Breast epithelium (tissue), 4 donors: ENCODE measurements at places on chromosomes 1 and 21. TPM values are rescaled to one million over a fixed set of nuclear protein-coding genes. Genes with fewer than 3 reads are reported as not detected.
A peak's percentile ranks its signal among the peaks of the same experiment; 100 is the strongest.

Gene CADM3
- 22.6 TPM for total RNA-seq

DNA sequence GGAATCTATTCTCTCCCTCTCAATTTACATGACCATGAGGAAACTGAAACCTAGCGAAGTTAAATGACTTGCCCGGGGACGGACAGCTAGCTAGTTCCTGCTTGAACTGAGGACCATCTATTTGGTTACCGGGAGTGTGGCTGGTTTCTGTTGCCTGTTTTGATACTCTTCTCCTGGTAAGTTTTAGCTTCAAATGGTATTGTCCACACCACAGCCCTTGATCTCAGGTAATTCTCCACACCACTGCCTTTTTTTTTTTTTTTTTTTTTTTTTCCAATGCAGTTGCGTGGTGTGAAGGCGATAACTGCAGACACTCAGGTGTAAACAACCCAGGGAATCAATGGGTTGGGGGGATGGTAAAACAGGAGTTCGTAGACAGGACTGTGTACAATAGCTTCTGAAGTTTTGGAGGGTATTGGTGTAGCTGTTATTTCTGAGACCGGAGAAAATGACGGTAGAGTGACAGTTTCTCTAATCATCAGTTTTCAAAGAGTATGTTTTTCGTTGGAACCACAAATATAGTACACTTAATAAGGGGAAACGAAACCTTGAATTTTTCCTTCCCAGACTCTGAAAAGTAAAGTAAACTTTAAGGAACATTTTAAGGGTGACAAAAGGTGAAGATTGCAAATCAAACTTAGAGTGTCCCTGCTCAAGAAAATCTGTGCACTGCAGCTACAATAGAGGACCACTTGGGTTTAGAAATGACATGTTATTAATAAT is 125.3 kb upstream of the CACYBP start:
- H3K4me3 ChIP-seq: peak overlapping the region; percentile 22
- H3K27me3 ChIP-seq: no peaks in the 10 kb centered on the region
- no peaks in the 10 kb centered on the region for H3K36me3 ChIP-seq
- H3K27ac ChIP-seq: peak overlapping the region; percentile 64
- no peak for DNase-seq

GRCh38 chr1:108897865-108898720 is 21.3 kb downstream of the GPSM2 start:
- no peaks in the 10 kb centered on the region for H3K36me3 ChIP-seq
- no peak overlapping the region for H3K27ac ChIP-seq
- no peak overlapping the region for H3K4me3 ChIP-seq
- H3K4me1 ChIP-seq: no peaks in the 10 kb centered on the region
- no peak for DNase-seq

- no peak for DNase-seq
- no peaks in the 10 kb centered on the region for H3K4me1 ChIP-seq
- peak overlapping the region; percentile 21 for H3K27ac ChIP-seq
- H3K36me3 ChIP-seq: no peaks in the 10 kb centered on the region
Measured at GRCh38 chr1:167617153-167618147, 12.6 kb upstream of the RCSD1 start.

Gene TRIM67
- not detected for total RNA-seq

DNA sequence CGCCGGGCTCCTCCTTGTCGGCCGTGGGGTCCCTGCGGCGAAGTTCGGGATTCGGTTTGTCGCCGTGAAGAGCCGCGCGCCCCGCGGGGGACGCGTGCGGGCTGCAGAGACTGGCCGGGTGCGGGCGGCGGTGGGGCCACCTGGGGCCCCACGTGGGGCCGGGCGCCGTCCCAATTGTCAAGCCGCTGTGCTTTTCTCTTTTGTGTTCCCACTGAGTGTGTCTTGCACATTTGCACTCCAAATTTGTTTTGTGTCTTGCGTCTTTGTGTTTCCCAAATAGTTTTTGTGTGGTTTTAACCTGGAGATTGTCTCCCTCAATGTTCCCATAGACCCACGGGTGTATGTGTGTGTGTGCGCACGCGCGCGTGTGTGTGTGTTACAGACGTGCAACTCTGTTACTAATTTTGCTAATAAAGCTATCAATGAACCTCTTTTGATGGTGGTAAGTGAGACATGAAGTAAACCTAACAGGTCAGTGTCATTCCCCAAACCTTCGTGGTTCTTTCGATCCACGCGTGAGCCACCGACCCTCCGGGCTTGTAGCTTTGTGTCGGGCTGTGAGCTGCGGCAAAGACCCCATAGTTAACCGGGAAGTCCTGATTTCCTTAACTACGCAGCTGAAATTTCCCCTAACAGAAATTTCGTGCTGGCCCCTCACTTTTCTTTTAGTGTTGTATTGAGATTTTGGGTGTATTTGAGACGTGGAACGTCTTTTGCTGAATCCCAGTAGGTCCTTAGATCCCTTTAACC is 708 bp downstream of the PRDM2 start:
- H3K4me1 ChIP-seq: peaks cover 3% of the 10 kb centered on the region
- no peaks in the 10 kb centered on the region for H3K27me3 ChIP-seq
- peak overlapping the region; percentile 99 for H3K4me3 ChIP-seq
- H3K36me3 ChIP-seq: no peaks in the 10 kb centered on the region

DNA sequence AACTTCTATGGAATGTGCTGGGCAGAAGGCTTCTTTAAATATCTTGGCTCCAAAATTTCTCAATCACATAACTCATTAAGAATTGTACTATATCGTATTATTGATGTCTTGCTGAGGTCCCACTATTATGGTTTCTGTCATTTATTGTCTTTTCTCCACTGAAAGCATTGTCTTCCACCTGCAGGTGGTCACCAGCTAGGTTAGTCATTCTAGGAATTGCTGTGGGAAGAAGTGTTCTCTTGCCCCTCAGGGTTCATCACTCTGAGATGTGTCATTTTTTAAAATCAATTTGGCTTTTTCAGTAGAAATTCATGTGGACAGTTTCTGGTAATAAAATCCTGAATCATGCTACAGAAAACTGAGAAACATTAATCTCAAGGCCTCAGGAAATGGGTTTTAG is 66.1 kb downstream of the NCAM2 start:
- DNase-seq: no peak
- H3K4me3 ChIP-seq: no peak overlapping the region
- H3K4me1 ChIP-seq: no peaks in the 10 kb centered on the region
- H3K27ac ChIP-seq: no peak overlapping the region
- no peaks in the 10 kb centered on the region for H3K36me3 ChIP-seq

- H3K27me3 ChIP-seq: peaks cover 72% of the 10 kb centered on the region
- H3K4me3 ChIP-seq: peak overlapping the region; percentile 31
- peak overlapping the region; percentile 71 for H3K27ac ChIP-seq
- no peak for DNase-seq
Measured at GRCh38 chr1:24927988-24928688, 1.9 kb downstream of the RUNX3 start.

GRCh38 chr1:3586986-3587759 is 24.1 kb downstream of the MEGF6 start:
- no peak for DNase-seq
- H3K27ac ChIP-seq: no peak overlapping the region
- H3K4me3 ChIP-seq: no peak overlapping the region
- no peaks in the 10 kb centered on the region for H3K4me1 ChIP-seq
